ENCODE measurements at places on chromosomes 12 and 14. TPM values are rescaled to one million over a fixed set of nuclear protein-coding genes. Genes with fewer than 3 reads are reported as not detected.

The C12orf42 gene
- total RNA-seq = not detected

The NRL gene
- 0.76 TPM for total RNA-seq

The TAOK3 gene
- 36.2 TPM for total RNA-seq

The LHX5 gene
- total RNA-seq = not detected

The C14orf119 gene
- 60.8 TPM for total RNA-seq

The SLC25A21 gene
- total RNA-seq = 2.3 TPM

The PRH2 gene
- total RNA-seq = not detected

The SAMD15 gene
- 4.0 TPM for total RNA-seq

The DIO2 gene
- not detected for total RNA-seq

The PIP4K2C gene
- 5.5 TPM for total RNA-seq

The PLEK2 gene
- total RNA-seq = 27.0 TPM

The INSM2 gene
- total RNA-seq = not detected

The KCNA5 gene
- total RNA-seq = not detected

The BDKRB2 gene
- total RNA-seq = 0.97 TPM

The CAPZA3 gene
- not detected for total RNA-seq
